Stimulated activated CD4-positive, alpha-beta T cell treated with anti-CD3 and anti-CD28 coated beads, TNF-alpha, amount 100 ng/mL, for 48 hours (primary cell): ENCODE measurements at places on chromosomes 4 and X.

DNA sequence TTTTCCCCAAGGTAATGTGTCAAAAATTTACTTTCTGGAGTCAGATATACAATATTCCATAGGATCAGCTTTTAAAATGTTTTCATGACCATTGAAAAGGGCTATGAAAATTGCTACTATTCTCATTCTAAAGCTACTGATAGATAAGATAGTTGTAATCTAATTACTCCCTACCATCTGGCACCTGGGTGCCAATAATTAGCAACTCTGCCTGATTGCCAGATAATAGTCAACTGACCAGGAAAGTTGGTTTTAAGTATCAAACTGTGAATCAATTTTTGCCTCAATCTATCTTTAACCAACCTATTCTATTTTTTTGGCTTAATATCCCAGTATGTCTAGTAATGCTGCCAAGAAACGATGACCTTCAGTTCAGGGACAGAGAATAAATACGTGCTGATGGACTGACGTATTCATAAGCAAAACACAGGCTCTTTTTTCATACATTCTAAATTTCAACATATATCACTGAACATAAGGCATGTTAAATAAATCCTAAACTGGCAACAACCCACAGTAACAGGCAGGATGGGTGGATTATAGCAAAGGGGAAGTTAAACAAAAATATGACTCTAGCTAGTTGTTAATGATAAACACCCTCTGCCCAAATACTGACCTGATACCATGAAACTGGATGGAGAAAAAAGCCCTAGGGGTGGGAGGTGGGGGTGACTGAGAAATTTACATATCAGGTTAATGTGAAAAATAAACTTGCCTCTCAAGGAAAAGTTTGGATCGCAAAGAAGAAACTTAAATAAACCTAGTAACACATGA is 18.2 kb downstream of the SH3RF1 start:
- DNase-seq: no peak

DNA sequence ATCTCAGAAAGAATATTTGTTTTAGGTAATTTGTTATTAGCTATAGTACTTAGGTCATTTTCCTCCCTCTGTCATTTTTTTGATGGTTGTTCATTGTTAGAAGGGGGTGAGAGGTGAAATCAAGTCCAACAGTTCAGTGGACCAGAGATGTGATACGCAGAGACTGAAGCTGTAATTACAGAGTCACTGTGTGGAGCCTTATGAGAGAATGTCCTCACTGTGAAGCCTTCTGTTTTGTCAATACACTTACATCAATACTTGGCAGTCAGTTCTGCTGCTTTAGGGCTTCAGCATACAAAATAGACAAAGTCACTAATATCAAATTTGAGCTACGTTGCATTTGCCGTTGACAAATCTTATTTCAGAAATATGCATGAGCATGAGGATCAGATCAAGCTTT is 692.5 kb downstream of the C4orf33 start:
- DNase-seq: no peak

GRCh38 chrX:38750551-38750950 is 50.7 kb upstream of the MID1IP1 start:
- no peak for DNase-seq

DNA sequence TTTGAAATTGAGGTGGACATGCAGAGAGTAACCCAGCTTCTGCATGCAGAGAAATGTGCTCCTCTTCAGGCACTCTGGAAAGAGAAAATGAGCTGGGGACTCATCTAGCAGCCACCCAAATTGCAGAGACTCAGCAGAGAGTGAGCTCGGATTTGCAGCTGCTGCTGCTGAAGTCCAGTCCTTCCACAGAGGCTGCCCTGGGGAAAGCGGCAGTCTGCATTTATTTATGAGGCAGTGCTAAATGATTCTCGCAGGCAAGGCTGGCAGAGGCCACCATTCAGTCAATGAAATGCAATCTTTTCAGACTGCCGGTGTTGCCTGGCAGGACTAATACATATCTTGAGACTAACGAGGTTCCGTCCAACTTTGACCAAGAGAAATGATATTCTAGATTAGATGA is 404.8 kb downstream of the NLGN4X start:
- DNase-seq: no peak

GRCh38 chr4:158025131-158025530 is 147.7 kb downstream of the GASK1B start:
- DNase-seq: no peak

DNA sequence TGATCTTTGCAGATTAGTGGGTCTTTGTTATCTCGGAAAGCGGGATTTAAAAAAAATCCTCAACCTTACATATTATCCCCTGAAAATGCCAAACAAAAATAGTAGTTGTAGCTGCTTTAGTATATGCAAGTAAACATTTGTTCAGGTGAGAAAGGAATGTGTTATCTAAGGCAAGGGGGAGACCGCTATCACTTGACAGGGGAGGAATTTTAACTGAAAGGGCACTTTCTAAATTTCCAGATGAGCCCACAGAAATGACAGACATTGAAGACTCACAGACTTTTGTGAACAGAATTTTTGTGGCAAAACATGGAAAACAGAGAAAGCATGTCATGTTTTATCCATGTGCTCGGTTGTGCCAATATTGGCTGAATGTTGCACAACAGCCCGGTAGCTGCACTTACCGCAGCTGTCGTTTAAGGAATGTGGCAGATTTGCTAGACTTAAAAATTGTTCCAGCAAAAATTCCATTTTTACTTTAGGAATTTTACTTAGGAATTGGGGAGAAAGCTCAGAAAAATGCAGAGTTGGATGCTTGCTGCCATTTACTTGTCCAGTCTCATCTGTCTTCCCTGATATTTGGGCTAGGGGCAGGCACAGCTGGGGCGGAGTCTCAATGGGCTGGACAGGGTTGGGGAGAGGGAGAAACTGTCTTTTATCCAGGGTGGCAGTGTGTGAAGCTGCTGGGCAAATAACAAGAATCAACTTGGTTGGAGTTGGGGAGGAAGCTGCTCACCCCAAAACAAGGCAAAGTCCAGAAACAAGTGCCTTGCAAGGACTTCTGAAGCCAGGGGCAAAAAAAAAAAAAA is 94.6 kb upstream of the RPS6KA3 start:
- no peak for DNase-seq

GRCh38 chr4:36111172-36111571 is 133.1 kb downstream of the ARAP2 start:
- no peak for DNase-seq

DNA sequence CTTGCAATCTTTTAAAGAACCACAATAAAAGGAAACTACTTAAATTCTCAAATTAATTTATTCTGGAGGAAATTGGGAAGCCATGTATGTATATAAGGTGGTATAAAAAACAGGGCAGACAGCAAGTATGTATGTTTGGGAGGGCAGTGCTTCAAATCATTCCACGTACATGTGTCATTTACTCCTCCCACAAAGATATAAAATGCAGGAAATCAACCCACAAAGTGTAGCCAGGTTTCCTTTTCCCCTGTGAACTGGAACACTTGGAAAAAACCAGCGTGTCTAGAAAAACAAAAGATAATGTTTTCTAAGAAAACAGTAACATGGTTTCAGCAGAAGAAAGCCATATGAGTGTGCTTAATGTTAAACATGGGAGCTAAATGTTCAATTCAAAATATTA is 156.7 kb upstream of the FAM47A start:
- no peak for DNase-seq

DNA sequence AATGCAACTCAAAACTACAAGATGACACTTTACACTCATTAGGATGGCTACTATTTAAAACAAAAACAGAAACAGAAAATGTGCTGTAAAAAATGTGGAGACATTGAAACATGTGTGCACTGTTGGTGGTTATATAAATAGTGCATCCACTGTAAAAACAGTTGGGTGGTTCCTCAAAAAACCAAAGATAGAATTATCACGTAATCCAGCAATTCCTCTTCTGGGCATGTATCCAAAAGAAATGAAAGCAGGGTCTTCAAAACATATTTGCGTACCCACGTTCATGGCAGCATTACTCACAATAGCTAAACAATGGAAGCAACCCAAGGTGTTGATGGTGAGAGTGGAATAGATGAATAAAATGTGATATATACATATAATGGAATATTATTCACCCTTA is 967.2 kb downstream of the TRAM1L1 start:
- DNase-seq: no peak

GRCh38 chr4:130814896-130815295 is 1718.9 kb downstream of the C4orf33 start:
- no peak for DNase-seq

DNA sequence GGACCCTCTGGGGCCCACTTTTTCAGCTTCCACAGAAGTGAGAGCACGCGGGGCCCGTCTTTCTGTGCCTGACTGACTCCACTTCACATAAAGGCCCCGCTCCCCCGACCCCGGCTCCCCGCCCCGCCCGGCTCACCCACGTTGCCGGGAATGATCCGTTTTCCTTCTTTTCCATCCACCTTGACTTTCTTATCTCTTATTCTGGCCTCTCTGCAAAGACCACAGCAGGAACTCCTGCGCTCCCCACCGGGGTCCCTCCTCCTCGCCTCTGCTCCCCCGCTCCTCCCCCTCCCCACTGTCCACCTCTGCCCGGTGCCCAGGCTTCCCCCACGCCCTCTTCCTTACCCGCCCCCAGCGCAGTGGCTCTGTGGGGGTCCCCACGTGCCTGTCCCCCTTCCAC is 54.2 kb upstream of the CLDN24 start:
- DNase-seq: no peak

- DNase-seq: no peak
Observed at GRCh38 chr4:142832022-142832421, 14.1 kb downstream of the INPP4B start.

DNA sequence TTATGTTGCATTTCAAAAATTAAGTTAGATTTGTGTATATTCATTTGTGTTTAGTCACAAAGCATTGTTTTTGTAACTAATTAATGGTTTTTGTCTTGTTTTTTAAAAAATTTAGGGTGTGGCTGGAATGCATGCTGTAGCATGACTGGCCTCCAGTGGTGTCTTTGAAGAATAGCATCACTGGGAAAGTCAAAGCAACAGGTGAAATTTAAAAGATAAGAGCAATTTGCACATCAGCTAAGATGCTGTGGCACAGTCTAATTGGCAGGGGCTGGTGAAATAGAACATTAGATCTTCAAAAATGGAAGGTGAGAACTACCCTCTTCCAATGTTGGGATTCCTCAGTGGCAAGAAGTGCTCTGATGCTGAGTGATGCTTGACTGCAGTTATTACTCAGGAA is 45.3 kb downstream of the ANK2 start:
- DNase-seq: no peak

DNA sequence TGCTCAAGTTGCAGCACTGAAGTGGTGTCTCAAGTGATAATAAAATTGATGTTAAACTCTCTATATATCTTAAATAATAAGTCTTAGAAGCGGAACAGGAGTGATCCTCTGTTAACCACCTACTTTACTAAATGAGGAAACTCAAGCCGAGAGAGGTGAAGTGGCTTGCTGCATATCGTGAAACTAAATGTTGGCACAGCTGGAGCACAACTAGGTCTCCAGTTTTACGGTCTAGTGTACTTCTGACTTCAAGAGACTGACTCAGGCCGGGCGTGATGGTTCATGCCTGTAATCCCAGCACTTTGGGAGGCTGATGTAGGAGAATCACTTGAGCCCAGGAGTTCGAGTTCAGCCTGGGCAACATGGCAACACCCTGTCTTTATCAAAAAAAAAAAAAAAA is 35.5 kb upstream of the PLS3 start:
- DNase-seq: no peak

GRCh38 chr4:6011686-6012085 is 6.5 kb downstream of the C4orf50 start:
- DNase-seq: no peak

DNA sequence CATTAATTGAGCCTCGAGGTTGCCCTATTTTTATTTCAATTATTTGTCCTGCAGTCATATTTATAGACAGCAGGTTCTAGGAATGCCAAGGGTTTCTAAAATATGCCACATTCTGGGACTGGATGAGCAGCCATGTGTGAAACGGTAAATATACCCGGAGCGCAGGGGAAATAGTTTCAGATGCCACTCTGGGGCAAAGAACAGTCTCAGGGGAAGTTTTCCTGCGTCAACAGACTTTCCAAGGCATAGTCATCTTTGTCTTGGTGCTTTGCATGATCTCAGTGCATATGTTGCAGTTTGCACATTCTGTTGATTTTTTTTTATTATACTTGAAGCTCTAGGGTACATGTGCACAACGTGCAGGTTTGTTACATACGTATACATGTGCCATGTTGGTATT is 71.0 kb downstream of the GPAT3 start:
- DNase-seq: no peak

DNA sequence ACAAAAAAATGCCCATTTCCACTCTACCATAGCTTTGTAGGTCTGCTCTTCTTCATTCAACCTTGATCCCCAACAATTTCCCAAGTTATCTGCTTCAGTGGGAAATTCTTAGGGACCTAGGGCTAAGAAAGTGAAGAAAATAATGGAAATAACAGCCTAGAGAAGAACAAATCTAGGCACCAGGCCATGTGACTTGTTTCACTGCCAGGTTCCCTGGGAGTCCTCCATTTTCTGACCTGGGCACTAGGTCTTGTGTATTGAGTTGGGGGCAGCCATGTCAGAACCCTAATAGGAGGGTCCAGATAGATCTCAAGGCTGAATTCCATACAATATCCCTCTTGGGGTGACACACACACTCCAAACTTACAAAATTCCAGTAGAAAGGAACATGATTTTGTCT is 194.6 kb upstream of the STK26 start:
- no peak for DNase-seq

GRCh38 chrX:82842286-82842685 is 665.8 kb upstream of the POU3F4 start:
- no peak for DNase-seq

- DNase-seq: no peak
Observed at GRCh38 chr4:141771889-141772830, 135.8 kb downstream of the IL15 start.

- no peak for DNase-seq
Observed at GRCh38 chrX:96568071-96568470, 116.6 kb upstream of the DIAPH2 start.

DNA sequence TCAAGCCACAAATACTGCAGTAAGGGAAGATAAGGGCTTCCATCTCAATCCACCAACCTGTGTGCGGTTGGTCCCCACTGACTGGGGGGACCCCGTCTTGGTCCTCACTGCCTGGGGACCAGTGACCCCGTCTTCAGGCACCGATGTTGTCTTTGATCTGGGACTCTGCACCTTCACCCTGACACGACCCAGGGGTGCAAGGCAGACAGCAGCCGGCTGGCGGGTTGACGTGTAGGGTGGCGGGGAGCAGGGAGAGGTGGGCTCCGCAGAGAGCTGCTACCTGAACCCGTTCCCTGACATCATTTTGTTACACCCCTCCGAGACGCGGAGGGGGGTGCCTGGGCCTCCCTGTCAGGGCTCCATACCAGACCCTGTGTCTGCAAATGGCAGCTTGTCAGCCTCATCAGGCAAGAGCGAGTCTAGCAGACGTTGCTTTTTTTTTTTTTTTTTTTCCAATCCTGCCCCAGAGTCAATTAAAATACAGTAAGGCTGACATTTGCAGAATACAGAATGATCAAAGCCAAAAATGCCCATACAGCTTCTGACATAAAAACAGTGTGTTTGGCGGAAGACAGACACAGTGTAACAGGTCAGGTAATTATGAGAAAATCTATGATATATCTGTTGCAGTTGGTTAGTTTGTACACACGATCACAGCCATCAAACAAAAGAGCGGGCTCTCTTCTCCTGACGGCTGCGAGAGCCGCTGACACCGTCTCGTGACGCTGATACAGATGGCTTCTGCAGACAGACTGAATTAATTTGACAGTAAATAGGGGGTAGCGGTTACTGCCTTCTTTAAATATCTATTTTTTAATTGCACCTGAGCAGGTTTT is 118.6 kb downstream of the CRLF2 start:
- no peak for DNase-seq
